Gastroesophageal sphincter (tissue), 4 donors: ENCODE measurements at places on chromosomes 2 and 18. TPM values are rescaled to one million over a fixed set of nuclear protein-coding genes. Genes with fewer than 3 reads are reported as not detected.
A peak's percentile ranks its signal among the peaks of the same experiment; 100 is the strongest.

Gene LTBP1
- 447 TPM for total RNA-seq

Gene SPDYA
- total RNA-seq = 1.0 TPM

- no peak for ATAC-seq
- H3K4me3 ChIP-seq = peak overlapping the region; percentile 44
- no peak overlapping the region for H3K27ac ChIP-seq
- no peaks in the 10 kb centered on the region for H3K4me1 ChIP-seq
Observed at GRCh38 chr2:164620457-164620856, 825 bp downstream of the GRB14 start.

DNA sequence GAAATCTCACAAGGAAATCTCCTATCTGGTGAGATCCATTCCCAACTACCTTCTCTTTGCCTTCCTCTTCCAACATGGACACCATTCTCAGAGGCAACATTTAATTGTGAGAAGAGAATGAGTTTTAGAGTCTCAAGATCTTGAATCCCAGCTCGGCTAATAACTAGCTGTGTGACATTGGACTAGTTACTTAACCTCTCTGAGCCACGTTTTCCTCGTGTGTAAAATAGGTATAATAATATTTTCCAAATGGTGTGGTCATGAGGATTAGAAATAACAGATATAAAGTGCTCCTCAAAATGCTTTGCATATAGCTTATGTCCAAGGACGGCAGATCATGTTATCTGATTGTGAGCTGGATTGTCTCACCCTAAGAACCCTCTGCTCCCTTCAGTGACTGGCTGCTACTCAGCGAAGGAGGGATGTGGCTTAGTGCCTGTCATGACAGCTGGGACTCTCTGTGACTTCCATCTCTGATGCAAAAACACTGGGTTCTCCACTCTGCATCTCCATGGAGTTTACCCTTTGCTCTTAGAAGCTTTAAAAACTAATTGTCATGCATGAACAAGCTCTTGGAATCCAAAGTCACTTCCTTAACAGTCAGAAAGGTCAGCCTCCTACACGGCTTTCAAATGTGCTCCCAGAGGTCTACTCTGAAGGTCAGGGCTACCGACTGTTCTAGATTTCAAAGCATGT is 38.4 kb upstream of the MRPL19 start:
- peaks cover 83% of the 10 kb centered on the region for H3K27me3 ChIP-seq
- ATAC-seq = no peak
- H3K27ac ChIP-seq = no peak overlapping the region
- H3K4me3 ChIP-seq = no peak overlapping the region

- no peaks in the 10 kb centered on the region for H3K4me1 ChIP-seq
- H3K27me3 ChIP-seq = no peaks in the 10 kb centered on the region
- H3K36me3 ChIP-seq = no peaks in the 10 kb centered on the region
- ATAC-seq = no peak
Observed at GRCh38 chr2:102950371-102950946, 188.6 kb downstream of the TMEM182 start.

- no peaks in the 10 kb centered on the region for H3K27me3 ChIP-seq
- no peak for ATAC-seq
- no peak overlapping the region for H3K4me3 ChIP-seq
- no peak overlapping the region for H3K27ac ChIP-seq
- H3K4me1 ChIP-seq = no peaks in the 10 kb centered on the region
Observed at GRCh38 chr2:215904101-215904500, 109.2 kb downstream of the MREG start.
